ENCODE measurements at places on chromosomes 13 and 19.

GRCh38 chr13:99966064-99966805 is 5.3 kb downstream of the ZIC5 start:
- DNase-seq, result no peak

DNA sequence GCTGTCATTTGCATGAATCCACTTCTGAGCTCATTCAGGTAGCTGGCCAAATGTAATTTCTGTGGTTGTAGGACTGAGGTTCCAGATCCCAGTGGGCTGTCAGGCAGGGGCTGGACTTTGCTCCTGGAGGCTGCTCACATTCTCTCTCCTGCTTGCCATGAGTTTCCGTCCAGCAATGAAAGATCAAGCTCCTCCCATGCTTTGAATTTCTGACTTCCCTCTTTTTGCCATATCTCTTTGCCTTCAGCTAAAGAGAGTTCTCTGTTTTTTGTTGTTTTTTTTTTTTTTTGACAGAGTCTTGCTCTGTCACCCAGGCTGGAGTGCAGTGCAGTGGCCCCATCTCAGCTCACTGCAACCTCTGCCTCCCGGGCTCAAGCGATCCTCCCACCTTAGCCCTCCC is 76.9 kb downstream of the ING1 start:
- DNase-seq, result no peak

DNA sequence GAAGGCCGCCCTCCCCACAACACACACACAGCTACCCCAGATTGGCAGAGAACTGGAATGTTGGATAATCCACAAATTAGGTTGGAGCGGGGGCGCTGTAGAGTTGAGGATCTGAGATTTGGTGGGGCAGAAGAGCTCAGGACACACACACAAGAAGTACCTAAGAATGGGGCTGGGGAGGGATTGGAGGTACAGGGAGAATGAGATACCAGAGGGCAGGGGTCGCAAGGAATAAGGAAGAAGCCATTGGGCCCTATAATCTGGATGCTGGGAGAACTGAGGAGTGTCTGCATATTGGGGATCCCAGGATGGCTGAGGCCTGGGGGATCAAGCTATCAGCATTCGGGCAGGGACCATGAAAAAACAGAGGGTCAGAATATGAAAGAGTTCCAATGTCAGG is 11.5 kb downstream of the SYT3 start:
- no peak for DNase-seq

GRCh38 chr13:96020155-96020575 is 33.0 kb downstream of the UGGT2 start:
- peak; percentile 68 for DNase-seq

Data from fibroblast of the conjunctiva (primary cell).